Stimulated activated CD8-positive, alpha-beta memory T cell treated with anti-CD3 and anti-CD28 coated beads, Interleukin-7, amount 100 ng/mL, for 4 hours (primary cell): ENCODE measurements at places on chromosomes 16 and 17.

DNA sequence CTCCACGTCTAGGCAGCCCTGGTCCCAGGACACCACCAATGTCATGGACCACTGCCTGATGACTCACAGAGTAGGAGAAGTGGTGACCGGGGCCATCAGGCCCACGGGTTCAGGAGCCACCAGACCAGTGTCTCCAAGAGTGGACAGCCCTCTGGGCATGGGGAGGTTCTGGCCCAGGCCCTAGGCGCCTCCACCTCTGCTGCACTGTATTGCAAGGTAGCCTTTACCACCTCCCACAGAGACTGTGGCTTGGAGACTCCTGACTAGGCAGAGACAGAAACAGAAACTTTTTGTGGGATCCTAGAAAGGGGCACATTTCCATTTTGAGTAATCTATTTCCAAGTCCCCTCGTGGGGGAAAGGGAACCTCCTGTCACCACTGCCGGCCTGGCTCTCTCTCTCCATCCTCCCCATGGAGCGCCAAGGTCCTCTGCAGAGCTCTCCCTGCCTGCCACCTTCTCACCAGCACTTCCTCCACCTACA lies 2.9 kb downstream of the CDIP1 start:
- DNase-seq = no peak

DNA sequence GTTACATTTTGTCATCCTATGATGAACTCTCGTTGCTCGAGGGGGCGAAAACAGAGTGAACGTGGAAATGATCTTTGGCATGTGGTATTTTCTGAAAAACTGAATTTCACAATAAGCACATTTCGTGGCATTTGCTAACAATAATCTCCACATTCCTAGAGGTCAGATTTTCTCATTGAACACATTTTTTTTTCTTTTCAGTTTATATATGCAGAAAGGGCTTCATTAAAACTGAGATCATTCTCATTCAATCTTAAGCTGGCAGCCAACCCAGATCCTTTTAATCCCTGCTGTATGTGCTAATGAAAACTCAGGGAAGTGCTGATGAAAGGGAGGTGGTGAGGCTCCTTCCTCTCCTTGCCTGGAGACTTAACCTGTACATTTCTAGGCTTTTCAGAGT lies 52.6 kb downstream of the PRKCA start:
- DNase-seq = no peak

GRCh38 chr17:16986391-16986790 lies 14.5 kb upstream of the TNFRSF13B start:
- DNase-seq = no peak

GRCh38 chr16:58235663-58236062 lies 37.8 kb upstream of the CSNK2A2 start:
- no peak for DNase-seq

DNA sequence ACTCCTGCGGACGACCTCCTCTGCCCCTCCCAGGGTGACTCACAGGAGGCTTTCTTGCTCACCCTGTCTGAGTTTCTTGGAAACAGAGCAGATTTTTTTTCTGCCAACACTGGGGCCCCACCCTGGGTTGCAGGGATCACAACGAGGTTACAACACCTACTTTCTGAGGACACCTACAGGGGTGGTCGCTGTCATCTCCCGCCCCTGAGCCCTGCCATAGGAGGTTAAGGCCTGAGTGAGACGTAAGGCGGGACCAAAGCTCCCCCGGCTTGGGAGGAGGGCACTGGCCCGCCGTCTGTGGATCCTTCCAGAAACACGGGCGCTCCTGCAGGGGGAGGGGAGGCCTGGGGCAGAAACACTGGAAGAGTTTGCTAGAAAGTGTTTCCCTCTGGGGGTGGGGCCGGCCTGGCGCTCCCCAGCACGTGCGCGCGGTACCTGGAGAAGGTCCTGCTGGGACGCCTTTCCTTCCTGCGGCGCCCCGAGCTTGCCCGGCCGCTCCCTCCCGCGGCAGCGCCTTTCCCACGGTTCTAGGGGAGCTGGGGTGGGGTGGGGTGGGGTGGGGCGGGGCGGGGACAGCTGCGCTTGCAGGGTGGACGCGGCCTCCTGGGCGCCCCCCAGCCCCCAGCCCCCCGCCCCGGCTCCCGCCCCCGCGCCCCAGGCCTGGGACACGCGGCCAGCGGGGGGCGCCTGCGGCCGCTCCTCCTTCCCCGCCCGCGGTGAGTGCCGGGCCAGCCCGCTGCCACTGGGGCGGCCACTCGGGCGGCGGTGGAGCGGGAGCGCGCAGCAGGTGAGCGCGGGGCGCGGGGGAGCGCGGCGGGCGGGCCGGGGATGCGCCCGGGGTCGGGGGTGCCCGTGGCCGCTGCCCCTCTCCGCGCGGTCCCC lies 20.7 kb upstream of the ADCY7 start:
- peak; percentile 69 for DNase-seq

DNA sequence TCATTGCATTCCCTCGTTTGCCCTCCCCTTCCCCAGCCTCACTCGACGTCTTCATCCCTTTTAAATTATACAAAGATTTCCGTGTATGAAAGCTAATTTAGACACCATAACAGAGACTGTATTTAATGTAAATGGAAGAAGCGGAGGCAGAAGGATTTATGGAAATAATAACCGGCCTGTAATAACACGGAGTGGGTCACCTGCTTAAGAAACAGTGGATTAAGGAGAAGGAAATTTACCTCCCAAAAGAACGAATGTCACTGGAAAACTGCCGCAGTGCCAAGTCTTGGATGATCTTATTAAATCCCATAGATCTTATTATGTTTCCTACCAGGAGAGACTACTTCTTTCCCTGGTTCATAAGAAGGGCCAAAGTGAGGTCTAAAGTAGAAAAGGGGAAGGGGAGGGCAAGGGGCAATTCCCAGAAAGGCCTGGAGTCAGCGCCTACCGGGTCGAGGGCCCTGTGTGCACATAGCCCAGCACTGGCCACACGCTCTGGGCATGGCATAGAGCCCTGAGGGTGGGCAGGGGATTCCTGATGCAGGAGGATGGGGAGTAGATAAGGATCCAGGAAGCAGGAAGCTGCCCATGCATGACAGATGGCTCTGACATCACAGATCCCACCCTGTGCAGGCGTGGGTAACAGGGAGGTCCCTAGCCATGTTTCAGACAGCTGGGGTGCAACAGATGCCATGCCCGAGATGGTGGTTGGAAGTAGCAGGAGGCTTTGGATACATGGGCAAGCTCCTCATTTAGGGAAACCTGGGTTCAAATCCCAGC lies 56.2 kb upstream of the RPL38 start:
- DNase-seq = no peak

DNA sequence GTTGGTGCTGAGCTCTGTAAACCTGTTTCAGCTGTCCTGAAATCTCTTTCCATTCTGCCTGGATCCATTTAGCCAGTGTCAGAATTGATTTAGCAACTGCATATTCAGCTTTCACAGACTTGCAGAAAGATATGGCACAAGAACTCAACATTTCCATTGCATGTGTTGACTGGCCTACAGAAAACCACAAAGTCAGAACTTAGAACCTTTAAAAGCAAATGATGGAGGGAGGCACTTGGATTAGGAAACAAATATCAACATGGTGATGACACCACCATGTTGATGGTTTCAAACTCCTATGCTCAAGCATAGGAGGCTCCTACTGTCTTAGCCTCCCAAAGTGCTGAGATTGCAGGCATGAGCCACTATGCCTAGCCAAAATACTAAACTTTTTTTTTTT lies 52.3 kb upstream of the ARL6IP1 start:
- DNase-seq = no peak

DNA sequence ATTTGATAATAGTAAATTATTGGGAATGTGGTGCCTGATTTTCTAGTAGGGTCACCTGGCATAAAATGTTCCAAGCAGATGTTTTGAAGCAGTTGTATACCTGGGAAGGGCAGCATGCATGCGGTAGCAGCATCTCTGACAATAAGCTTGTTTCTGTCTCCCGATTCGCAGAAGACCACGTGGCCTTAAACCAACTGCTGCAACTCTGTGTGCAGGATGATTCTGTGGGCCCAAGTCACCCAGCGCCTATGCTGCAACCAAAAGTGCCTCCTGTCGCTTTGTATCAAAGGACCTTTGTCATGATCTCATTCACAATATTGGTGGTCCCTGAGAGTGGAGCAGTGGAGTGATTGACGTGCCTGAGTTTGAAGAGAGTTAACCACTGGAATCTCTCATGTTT lies 8.1 kb downstream of the NDEL1 start:
- DNase-seq = no peak

DNA sequence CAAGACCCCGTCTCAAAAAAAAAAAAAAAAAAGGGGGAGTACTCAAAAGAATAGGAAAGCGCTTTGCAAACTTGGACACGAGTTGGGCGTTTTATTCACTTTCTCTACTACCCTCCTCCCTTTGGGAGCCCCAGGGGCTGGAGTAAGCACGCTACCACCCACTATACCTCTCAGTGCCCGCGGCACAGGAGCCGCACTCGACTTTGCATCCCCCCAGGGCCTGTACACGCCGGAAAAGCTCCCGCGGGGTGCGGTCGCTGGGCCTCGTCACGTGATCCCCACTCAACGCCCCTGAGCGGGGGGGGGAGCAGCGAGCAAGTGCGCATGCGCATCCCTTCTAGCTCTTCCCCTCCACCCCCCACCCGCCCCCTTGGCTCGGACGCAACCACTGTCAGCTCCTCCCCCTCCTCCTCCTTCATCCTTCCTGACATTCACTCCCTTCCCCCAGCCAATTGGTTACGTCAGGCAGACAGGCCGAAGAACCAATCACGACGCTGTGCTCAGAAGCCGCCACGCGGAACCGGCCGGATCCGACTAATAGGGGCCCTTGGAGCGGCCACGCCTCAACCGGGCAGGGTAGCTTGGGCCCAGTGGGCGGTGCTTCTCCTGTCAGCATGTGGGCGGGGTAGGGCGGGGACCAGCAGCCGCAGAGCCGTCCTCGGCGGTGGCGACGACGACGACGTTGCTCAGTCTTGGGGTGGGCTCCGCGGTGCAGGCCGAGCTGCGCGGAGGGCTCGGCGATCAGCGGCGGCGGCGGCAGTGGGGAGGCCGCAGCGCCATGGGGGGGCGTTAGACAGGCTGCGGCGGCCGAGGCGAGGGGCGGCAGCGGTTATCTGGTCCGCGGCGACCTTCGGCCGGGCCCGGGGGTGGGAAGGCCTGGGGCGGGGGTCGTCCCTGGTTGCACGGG lies at the start of gene HAPSTR1:
Gene HAPSTR1, plus strand, starts transcription at position 685 of the 907 bp plus-strand sequence. CDS start 401 bp downstream, outside the sequence.
- DNase-seq = peak; percentile 100

- DNase-seq = no peak
Observed at GRCh38 chr17:58270476-58271215, 10.1 kb downstream of the MPO start.

GRCh38 chr17:42288803-42289610 lies 709 bp downstream of the STAT5A start:
- DNase-seq = peak; percentile 63

DNA sequence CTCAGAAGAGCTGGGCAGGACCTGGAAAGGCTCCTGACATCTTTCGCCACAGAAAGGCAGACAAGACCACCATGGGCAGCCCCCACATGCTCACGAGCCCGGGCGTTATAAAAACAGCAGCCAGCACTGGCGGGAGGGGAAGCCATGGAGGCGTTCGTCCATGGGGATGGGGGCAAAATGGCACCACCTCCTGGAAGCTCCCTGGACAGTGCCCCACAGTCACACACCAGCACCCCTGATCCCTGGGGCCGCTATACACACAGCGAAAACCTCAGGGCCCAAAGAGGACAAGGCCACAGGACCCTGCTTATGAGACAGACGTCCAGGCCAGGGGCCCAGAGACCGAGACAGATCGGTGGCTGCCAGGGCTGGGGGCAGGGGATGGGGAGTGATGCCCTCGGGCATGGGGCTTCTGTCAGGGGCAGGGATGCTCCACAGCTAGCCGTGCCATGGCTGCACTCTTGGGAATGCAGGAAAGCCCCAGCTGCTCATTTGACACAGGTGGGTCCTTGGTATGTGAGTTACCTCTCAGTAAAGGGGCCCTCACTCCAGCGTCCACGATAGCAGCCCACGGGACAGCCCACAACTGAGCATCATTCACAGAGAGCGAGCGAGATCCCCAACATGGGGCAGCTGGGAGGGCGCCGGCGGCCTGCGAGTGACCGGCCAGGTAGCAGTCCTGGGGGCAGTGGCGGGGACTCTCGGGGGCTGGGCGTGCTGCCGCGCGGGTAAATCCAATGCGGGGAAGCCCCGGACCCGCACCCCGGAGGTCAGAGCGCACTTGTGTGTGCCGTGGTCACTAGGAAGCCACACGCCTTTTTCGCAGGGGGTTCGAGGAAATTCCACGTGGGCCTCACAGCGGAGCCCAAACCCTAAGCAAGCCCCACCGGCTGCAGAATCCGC lies 6.4 kb upstream of the PVALEF start:
- DNase-seq = no peak

DNA sequence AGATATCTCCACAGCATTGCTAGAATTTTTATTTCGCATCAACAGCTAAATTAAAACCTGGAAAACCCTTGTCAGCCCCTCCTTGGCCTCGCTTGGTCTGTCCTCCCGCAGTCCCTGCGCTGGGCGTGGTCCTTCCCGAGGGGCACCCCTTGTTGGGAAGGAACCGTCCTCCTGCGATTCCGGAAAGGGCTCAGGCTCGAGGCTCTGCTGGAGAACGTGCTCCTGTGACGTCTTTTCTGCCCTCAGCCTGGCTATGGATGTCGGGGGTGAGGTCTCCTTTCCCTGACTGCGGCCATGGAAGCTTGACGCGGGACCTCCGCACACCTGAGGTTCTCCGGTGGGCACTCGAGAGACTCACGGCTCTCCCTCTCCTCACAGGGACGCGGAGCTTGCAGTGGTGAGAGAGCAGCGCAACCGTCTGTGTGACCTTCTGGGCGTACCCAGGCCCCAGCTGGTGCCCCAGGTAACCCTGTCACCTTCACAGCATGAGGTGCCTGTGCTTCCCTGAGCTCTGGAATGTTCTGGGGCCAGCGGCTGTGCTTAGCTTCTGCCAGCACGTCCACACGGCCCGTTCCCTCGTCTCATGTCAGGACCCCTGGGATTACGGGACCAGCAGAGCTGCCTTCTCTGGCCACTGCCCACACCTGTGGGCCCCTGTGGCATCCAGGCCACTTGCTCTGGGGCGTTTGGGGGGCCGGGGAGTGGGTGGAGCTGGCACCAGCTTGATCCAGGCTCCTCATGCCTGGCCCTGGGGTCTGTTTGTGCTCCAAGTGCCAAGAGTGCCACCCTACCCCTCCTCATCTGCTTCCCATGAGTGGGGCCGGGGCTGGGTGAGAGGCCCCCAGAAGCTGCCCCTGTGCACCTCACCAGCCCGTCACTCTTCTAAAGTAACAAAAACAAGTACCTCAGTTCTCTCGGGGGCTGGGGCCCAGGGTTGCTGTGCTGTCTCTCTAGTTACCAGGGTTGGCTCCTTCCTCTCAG lies 101.5 kb upstream of the ZNF750 start:
- no peak for DNase-seq

DNA sequence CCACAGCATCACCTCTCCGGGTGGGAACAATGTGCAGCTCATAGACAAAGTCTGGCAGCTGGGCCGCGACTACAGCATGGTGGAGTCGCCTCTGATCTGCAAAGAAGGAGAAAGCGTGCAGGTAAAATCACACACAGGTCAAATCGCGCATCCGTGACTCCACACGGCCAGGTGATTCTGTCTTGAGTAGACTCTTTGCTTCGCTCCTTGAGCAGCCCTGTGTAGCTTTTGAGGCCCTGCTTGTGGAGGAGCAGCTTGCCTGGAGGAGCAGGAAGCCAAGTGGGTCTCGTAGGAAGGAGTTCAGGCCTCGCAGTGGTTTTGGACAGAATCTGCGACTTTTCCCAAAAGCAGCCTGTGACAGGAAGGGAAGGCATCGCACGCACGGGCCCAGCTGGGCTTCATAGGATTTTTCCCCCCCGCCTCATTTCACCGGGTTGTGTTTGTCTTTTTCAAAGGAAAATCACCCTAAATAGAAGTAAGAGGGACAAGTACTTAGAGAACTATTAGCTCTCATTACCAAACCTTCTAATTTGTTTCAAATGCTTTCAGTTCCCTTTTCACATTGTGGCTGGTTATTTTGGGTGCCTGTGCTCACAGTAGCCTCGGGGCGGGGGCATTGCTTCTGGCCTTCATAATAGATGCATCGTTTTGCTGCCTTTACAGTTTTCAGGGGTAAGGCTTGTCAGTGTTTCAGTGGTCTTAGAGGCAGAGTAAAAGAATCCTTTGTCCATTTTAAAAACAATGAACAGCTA lies 71.5 kb downstream of the SEC14L1 start:
- no peak for DNase-seq
